ENCODE measurements at places on chromosomes 3 and 15.

DNA sequence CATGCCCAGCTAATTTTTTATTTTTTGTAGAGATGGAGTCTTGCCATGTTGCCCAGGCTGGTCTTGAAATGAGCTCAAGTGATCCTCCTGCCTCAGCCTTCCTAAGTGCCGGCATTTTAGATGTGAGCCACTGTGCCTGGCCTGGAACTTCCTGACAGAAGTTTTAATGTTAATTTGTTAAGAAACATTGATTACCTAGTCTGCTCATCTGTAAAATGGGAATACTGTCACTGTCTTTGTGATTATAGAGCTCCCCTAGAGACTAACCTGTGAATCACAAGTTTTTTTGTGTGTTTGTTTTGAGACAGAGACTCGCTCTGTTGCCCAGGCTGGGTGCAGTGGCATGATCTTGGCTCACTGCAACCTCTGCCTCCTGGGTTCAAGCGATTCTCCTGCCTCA lies 4.3 kb upstream of the EIF3J start:
- no peak for DNase-seq

DNA sequence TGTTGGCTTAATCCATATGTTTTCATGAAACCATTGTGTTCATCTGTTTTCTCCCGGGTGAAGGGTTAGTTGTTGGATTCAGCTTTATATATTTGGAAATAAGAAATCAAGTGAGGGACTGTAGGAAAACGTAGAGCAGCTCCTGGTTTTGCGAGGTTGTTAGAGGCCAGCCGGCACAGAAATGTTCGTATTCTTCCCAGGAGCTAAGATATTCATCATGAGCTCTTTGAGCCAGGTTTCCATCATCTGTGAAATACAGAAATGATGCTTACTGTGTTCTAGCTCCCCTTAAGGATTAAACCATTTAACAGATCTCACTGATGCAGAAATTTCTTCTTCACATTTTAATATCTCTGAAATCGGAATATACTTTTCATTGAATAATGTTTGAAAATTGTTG lies 235.5 kb downstream of the PTPRG start:
- no peak for DNase-seq

GRCh38 chr3:185270262-185270955 lies 16.6 kb upstream of the EHHADH start:
- DNase-seq, result no peak

- no peak for DNase-seq
Observed at GRCh38 chr3:121481106-121481880, 64.5 kb downstream of the POLQ start.

- no peak for DNase-seq
Observed at GRCh38 chr3:52983828-52984227, 62.0 kb downstream of the SFMBT1 start.

All from activated CD4-positive, alpha-beta T cell treated with anti-CD3 and anti-CD28 coated beads, Interleukin-2, amount 50 U/mL, for 4 hours (primary cell).